ENCODE measurements at places on chromosomes 6 and 20.
A peak's percentile ranks its signal among the peaks of the same experiment; 100 is the strongest.

- DNase-seq: no peak
Measured at GRCh38 chr6:51161752-51162151, 343.1 kb downstream of the TFAP2B start.

DNA sequence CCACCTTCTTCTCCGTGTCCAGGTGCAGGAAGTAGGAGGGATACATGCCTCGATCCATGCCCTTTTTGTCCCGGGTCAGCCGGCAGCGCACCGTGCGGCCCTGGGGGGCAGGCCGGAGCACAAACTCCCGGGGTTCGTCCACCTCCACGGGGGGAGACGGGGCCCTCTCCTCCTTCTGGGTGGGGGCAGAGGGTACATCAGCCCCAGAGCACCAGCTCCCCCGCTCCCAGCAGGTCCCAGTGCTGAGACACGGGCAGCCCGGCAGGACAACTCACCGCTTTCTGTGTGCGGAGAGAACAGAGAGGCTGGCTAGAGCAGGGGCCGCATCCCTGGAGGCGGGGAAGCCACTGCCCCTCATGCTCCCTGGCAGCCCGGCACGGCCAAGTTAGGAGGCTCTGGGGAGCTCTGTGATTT lies 6.7 kb downstream of the TULP1 start:
- DNase-seq: no peak

- DNase-seq: no peak
Measured at GRCh38 chr20:15205719-15206118, 868.3 kb upstream of the FLRT3 start.

DNA sequence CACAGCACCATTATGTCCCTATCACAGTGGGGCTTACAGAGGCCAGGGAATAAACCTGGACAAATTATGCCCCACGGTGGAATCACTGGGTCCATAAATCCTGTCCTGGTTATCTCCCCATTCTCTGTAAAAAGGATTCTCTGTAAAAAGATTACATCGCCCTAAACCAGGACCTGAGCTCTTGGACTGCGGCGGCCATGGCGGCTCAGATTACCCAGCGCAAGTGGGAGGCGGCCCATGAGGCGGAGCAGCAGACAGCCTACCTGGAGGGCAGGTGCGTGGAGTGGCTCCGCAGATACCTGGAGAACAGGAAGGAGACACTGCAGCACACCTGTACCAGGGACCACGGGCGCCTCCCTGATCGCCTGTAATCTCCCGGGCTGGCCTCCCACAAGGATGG lies 8.4 kb upstream of the HLA-A start:
- DNase-seq: no peak

- DNase-seq: no peak
Measured at GRCh38 chr6:4890627-4891026, 113.2 kb downstream of the RPP40 start.

DNA sequence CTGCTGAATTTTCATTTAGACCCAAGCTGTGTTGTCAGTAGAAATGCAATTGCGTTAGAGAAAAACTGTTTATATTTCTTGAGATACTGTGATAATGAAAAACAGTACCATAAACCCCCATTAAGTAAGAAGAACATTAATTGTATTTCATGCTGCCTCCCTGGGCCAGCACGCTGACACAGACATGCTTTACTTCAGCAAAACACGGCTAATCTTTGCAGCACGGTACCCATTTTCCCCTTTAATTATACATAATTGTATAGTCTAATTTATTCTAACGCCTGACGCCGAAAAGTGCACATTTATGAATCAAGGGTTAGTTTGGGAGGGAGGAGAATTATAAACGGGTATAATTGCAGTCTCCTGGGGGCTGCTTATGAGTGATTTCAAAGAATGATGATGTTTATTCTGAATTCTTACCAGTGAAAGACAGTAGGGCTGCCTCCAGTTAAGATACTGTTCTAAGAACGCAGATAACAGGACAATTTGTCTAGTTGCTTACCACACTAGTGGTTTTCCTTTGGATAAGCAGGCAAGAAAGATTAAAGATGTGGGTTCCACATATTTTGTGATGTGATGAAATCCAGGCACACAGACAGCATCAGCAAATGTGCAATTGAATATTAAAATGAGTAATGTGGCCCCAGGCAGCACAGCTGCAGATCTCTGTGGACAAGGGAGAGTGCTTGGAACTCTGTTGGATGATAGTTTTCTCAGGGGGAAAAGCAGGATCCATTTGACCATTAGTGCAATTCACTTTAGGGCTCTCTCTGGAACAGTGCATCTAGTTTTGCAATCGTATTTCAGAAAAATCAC lies 4.7 kb upstream of the SULF2 start:
- no peak for DNase-seq

GRCh38 chr20:51886891-51887608 lies 84.7 kb upstream of the SALL4 start:
- DNase-seq: no peak

- no peak for DNase-seq
Measured at GRCh38 chr6:91241946-91242613, 655.2 kb upstream of the MAP3K7 start.

- no peak for DNase-seq
Measured at GRCh38 chr6:43742931-43743632, 26.9 kb upstream of the VEGFA start.

DNA sequence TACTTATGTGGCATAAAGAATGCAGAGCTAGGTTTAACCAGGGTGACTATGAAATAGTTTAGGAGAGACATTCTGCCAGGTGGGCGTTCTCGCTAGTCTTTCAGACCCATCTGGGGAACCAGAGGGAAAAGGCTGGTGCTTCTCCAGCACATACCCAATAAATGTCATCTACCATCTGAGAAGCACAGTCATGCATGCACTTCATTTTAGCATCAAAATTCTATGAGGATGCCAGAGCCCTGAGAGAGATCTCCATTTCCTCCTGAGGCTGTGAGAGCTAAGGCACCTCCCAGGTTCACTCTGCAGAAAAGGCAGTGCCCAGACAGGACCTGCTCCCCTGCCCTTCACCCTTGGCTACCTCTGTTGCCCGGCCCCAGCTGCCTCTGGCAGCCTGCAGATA lies 231.7 kb upstream of the PRND start:
- DNase-seq: no peak

- no peak for DNase-seq
Measured at GRCh38 chr6:63394656-63395308, 75.0 kb upstream of the LGSN start.

- DNase-seq: peak; percentile 95
Measured at GRCh38 chr6:41786451-41787218, 859 bp upstream of the TOMM6 start.

DNA sequence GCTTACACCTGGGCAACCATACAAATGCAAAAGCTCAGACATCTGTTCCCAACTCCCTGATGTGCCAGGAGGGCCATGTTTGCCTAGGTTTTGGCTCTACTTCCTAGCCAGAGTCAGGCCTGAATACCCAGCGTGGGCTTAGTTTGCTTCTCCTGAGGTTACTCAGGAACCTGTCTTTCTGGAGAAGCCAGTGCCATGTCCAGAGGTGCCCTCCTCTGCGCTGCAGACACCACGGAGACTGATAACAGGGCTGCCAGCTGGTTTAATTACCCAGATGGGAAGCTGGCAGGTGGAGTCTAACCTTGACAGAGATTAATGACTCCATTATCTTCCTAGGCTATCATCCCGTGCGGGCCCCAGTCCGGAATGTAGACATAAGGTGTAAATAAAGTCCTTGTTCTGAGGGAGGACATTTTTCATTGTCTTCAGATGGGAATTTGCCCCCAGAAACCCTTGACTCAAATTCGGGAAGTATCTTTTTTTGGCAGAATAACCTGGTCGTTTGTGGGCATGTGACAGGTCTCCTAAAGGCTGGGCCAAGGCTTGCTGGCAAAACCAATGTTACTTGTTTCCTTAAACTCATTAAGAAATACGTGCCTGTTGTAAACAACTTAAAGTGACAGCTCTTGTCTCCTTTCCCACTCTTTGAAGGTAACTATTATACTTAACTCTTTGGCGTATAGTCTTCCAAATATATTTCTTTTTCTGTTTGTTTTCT lies 29.2 kb upstream of the ZNFX1 start:
- DNase-seq: no peak

- DNase-seq: no peak
Measured at GRCh38 chr6:129853996-129854711, 7.0 kb downstream of the TMEM244 start.

DNA sequence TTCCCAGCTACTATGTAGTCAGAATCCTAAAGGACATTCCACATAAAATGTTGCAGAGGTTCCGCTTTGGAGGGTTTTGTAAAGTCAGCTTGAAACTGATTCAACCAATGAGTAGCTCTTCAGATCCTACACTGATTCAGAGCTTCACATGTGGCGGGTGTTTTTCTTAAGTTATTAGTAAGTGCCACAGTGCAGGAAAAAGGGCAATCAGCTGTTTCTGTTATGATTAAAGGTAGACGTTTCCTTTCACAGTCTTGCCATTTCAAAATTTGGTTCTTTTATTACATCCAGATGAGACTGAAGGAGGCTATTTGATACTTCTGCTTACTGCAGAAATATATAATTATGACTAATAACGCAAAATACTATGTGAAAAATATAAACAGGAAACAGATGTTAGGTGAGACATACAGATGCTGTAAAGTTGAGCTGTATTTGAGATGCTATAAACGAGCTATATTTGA lies 443.9 kb downstream of the CDKAL1 start:
- no peak for DNase-seq

DNA sequence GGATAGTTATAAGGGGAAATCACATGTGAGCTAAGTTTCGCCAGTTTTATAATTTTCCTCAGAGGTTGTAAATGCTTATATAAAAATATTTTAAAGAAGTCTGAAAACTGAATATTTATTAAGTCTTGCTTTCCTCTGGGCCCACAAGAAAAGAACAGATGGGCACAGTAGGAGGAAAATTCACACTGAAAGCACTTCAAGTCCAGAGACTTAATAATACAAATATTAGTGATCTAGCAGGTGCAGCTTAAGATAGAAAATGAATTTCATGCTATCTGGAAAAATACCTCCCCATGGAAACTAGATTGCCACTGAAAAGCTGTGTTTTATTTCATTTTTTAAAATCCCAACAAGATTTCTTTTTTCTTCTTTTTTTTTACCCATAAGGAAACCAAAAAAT lies 47.2 kb downstream of the ORC3 start:
- DNase-seq: no peak

DNA sequence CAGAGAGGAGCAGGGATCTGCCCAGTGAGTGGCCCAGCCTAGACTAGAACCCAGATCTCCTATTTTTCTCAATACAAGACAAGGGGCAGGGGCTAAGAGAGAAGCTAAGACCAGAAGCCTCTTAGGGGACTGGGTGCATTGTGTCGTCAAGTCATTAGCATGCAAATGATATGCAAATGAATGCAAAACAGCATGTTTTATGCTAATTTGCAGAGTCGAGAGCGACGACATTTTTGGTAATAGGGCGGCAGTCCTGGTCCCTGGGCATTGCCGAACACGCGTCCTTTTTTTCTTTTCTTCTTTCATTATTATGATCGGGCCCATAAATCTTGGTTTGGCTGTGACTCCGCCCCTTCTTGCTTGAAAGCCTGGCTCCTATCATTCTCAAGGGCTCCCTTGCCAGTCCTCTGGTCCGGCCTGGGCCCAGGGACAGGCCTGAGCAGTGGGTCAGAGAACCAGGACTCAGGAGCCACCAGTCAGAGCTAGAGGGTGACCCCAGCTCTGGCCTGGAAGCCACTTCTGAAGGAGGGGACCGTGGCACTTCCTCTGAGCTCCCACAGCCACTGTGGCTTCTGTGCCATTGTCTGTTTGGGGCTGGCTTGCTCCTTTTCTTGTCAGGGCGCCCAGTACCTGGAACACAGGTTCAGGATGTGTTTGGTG lies 32.0 kb upstream of the SCRT2 start:
- no peak for DNase-seq

GRCh38 chr6:70685494-70686180 lies 18.0 kb downstream of the SMAP1 start:
- DNase-seq: no peak

DNA sequence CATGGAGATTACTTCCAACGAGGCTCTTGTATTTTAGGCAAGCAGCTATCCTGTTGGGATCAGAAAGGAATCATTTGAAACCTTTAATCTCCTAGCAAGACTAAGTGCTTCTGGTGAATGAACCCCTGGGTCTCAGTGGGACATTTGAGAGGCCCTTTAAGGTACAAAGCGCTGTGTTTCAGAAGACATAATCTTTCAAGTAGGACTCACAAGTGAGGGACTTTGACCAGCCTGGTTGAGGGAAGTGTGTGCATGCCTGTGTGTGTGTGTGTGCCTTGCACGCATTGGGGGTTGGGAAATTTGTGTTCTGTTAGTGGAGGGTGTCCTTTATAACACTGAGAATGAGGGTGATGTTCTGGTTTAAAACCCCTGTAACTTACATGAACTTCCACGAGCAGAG lies 64.4 kb upstream of the KCNG1 start:
- DNase-seq: no peak

- DNase-seq: no peak
Measured at GRCh38 chr6:105561486-105561885, 158.6 kb upstream of the PREP start.

DNA sequence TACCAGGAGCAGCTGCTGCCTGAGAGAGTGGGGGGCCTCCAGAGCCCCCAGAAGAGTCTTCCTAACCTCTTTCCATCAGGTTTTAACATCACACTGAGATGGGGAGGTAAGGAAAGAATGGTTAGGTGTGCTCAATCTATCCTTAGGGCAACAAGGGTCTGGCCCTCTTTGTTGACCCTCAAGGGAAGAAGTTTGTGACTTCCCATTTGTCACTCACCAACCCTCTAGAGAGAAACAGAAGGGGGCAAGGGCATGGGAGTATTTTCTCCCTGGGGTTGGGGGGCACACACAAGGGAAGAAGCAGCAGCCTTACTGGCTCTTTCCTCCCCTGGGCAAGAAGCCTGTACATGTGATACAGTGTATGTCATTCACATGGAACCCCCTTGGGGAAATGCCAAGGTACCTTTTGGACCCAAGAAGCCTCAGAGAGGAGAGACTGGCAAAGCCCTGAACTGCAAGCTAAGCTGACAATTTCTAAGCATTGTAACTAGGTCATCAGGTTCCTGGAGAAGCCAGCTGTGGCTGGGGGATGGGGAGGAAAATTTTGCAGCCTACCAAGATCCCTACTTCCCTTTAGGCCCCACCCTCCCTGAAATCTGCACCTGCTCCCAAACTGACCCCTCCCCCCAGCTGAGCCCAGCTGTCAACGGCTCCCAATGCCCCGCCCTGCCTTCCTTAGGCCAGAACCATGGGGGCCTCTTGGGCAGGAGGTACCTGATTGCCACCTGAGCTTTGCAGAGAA lies 14.5 kb downstream of the BCL2L1 start:
- no peak for DNase-seq

DNA sequence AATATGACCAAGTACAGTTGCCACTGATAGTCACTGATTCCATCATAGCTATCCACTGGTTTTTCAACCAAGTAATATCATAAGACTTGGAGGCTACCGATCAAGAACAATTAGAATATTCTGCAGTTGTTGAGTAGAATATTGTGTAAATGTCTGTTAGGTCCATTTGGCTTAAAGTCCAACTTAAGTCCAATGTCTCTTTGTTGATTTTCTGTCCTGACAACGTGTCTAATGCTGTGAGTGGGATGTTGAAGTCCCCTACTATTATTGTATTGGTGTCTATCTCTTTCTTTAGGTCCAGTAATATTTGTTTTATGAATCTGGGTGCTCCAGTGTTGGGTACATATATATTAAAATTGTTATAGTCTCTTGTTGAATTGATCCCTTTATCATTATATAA lies 13.9 kb downstream of the ARFGEF3 start:
- DNase-seq: no peak

Data from nephron progenitor cell (in vitro differentiated cells).